ENCODE measurements at places on chromosomes 13 and 19.

DNA sequence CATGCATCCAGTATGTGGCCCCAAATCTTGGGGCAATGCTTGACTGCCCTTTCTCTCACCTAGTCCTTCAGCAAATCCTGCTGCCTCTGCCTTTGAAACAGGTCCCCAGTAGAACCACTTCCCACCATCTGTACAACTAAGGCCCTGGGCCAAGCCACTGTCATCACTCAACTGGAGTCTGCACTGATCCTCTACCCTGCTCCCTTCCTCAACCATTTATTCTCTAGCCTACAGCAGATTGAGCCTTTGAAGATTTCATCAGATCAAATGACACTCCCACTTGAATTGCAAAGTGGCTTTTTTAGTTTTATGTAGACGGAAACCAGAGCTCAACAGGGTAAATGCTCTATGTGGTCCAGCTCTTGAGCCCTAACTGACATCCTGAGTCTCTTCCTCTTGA is 43.5 kb downstream of the ATP8A2 start:
- DNase-seq: no peak

DNA sequence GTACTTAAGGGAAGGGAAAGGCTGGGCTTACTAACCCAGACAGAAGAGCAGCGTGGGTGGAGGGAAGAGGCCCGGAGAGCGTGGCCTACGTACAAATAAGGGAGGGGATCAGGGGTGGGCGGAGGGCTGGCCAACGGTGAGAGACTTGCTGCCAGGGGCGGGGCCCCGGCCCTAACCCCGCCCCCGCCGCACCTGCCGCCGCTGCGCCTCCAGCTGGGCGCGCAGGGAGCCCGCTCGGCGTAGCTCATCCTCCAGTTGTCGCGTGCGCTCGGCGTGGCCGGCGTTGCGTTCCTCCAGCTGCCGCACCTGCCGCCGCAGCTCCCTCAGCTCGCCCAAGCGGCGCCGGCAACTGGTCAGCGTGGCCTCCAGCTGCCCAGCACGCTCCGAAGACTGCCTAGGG is 5.7 kb downstream of the HOOK2 start:
- DNase-seq: no peak

DNA sequence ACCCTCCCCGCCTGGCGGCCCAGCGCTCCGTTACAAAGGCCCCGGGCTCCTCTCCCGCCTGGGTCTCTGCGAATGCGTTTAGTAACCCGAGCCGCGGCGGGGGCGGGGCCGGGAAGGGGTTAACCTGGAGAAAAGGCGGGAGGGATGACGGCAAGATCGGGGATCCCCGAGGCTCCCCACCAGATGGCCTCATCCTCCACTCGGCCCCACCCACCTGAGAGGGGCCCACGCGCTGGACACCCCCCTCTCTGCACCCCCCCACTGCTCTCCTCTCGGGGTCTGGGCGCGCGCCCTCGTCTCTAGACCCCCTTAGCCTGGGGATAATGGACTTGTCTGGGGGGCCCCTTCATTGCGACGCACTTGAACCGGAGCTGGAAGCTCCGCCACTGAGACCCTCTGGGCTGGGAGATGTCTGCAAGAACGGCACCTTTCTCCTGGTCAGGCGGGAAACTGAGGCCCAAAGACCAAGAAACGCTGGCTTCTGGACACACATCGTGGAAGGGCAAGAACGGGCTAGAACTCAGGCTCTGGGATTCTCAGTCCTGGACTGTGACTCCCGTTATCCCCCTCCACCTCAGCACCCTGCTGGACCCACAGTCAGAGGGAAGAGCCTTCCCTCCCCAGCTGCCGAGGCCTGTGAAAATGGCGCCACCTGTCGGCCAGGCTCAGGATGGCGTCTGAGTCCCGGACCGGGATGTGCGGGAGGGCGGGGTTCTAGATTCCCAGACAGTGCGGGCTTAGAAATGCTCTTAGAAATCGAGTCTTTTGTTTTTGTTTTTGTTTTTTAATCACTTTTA is 2.9 kb upstream of the LTBP4 start:
- peak; percentile 66 for DNase-seq

DNA sequence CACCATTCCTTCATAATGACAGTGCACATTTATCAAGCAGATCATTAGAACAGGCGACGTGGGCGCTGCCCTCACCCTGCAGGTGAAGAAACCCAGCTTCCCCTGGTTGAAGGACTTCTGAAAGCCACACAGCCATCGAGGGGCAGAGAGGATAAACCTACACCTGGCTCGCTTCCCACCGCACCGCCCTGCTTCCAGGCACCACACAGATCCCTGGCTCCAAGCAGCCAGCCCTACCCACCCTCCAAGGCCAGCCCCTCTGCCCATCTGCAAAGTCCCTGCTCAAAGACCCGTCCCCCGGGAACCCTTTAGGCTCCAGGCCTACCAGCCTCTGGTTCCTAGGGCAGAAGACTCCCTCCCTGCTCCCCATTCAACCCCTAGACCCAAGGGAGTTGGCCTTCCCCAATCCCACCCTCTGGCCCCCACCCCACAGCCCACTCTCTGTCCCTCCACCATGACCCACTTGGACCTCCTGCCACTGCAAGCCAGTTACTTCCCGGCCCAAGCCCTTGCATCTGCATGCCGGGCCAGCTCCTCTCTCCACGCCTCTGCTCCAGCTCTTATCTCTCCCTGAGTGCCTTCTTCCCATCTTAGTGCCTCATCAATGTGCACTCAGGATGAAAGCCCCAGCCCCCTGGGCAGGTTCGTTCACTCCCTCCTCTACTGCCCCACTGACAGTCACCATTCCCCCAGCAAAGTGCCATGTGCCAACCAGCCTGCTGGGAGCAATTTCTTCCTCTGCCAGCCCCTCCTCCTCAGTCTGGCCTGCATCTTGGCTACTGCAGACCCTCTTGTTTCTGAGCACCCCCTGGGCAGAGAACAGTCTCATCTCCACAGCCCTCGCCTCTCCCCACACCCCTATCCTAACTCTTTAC is 28.0 kb downstream of the PEPD start:
- DNase-seq: no peak

DNA sequence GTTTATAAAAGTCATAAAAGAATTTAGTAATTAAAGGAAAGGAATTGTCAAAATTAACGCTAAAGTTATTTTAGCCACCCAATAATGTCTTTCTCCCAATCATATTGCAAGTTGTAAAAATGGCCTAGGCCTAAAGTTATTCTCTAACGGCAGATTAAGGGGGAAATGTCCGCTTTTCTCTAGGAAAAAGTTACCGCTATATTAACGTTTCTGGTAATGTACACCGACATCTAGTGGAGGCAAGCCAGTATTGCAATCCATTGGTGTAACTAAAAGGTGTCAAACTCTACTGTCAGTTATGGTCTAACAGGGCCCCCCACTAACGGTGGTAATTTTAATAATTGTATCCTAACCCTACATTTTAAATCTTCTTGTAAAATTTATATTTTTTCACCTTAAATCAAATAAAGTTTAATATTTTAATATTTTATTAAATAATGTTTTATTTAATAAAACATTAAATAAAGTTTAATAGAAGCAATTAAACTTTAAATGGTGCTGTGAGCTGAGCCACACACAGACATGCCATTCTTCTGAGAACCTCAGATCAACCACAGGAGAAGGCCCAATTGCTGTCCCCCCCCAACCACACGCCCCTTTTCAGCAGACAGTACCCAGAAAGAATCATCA is 35.9 kb upstream of the ZSCAN5A start:
- peak; percentile 7 for DNase-seq
